Right renal cortex interstitium (tissue), 3 donors: ENCODE measurements at places on chromosomes 12 and 14. TPM values are rescaled to one million over a fixed set of nuclear protein-coding genes. Genes with fewer than 3 reads are reported as not detected.

- DNase-seq: no peak
Observed at GRCh38 chr12:31597066-31597465, 6.1 kb upstream of the DENND5B start.

- no peak for DNase-seq
Observed at GRCh38 chr12:57848208-57848607, 1.7 kb upstream of the CTDSP2 start.

- no peak for DNase-seq
Observed at GRCh38 chr12:19030603-19031002, 98.9 kb upstream of the PLEKHA5 start.

- DNase-seq: no peak
Observed at GRCh38 chr12:15116086-15116485, 105.1 kb downstream of the RERG start.

DNA sequence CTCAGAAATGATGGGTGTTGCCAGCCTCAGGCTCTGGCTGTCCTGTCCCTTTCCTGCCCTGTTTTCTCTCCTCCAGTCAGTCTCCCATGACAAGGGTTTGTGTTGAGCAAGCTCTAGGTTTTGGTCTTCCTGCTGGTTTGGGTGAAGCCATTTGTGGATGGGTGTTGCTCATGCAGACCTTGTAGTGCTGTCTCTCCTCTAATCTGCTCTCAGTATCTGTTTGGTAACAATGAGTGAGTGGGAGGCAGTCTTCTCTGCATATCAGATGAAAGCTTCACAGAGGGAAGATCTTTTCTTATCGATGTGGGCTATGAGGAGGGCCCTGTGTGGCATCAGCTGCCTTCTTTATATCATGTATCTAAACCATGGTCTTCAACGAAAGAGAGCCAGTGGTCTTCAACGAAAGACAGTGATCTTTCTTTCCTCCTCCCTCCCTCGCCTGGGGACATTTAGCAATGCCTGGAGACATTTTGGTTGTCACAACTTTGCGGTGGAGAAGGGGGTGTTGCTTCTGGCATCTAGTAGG, 3.6 kb downstream of the CMA1 start:
- DNase-seq: no peak

DNA sequence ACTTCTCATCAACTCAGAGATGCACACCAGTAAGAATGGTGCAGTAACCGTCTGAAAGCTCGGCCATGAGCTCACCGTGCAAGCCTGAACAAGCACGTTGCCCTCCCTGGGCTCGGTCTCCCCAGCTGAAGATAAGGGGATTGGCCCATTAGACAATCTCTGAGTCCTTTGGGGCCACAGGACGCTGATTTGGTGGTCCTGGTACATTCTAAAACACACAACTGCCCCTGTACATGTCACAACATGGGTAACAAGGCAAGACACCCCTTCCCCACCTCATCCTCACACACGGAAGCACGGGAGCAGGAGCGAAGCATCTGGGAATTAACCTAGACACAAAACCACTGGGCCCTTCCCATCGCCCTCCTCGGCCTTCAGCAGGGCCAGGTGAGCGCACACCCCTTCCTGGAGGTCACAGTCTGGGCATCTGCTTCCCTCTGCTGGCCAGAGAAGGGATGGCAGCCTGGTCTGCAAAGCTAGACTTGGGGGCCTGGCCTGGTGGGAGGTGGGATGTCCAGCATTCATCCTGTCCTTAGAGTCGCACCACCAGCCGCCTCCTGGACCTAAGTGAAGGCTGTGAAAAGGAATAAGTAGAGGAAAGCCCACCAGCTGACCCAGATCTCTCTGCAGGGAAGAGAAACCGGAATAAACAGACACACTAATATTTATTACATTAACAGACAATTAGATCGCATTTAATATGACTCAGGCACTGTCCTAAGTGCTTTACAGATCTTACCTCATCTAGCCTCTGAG, 18.9 kb upstream of the SMUG1 start:
- DNase-seq: no peak

GRCh38 chr12:56864318-56864717, 69.9 kb downstream of the SDR9C7 start:
- DNase-seq: no peak

- no peak for DNase-seq
Observed at GRCh38 chr12:50042693-50043092, 14.7 kb upstream of the ASIC1 start.

The MUCL1 gene
- polyA plus RNA-seq: not detected

The PTPN21 gene
- 38.7 TPM for polyA plus RNA-seq

The EXOC3L4 gene
- polyA plus RNA-seq: 2.8 TPM

The PPP1R36 gene
- polyA plus RNA-seq: 1.1 TPM

The IKZF4 gene
- 15.1 TPM for polyA plus RNA-seq
